ENCODE measurements at places on chromosomes 1 and 21.

DNA sequence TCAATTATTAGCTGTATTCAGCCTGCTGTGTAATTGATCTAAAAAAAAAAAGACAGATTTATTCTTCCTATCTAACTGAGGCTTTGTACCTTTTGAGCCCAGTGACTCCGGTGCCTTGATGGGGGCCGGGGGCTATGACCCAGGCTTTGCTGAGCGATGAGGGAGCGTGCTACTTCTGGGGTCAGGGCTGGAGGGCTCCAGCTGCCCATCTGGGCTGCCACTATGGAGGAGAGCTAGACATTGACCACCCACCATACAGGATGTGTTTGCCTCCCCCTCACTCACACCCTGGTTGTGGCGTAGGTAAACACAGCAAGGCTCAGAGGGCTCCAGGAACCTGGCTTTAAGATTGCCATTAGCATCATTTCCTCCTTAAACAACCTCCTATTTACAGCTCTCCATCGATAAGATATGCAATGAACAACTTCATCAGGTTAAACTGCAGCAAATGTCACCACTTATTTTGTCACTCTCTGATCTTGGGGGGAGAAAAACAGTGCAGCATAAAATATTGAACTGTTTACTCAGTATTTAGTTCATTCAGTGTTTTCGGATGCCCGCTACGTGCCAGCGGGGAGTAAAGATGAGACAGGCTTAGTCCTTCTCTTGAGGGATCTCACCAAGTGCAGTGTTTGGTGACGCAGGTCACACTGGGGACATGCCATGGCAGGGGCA, 231.6 kb downstream of the KIF26B start:
- DNase-seq = no peak

DNA sequence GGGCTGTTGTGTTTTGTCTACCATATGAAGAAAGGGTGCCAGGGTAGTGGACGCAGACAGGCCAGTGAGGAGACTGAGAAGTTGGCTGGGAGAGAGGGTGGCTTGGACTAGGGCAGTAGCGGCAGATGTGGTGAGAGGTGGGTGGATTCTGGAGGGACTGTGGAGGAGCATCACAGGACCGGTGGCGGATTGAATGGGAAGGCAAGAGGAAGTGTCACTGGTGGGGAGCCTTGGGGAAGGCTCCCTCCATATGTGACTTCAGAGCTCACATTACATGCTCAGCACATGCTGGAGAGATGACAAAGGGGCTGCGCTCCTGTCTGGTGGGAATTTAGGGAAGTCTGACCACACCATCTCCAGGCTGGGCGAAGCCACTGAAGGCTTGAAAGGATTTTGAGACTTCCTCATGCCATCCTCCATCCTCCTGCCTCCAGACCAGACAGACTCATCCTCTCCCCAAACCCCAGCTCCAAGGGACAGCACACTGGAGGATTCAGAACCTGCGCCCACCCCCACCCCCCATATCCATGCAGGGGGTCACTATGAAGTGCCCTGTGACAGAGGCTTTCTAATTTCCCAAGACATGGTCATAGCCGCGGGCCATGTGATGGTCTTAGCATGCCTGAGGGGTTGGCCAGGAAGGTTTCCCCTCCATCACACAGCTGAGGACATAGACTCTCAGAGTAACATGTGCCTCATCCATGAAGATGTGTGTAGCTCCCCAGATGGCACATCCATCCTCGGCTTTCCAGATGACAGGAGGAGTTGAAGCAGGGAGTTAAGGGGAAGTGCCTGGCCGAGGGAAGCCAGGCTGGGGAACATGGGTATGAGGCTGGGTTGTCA, 138.8 kb upstream of the WNT4 start:
- no peak for DNase-seq

DNA sequence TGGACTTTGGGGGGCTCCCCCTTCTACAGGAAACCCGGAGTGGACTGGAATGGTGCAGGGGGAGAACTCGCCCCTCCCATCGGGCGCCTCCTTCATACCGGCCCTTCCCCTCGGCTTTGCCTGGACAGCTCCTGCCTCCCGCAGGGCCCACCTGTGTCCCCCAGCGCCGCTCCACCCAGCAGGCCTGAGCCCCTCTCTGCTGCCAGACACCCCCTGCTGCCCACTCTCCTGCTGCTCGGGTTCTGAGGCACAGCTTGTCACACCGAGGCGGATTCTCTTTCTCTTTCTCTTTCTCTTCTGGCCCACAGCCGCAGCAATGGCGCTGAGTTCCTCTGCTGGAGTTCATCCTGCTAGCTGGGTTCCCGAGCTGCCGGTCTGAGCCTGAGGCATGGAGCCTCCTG, at the start of gene TNFRSF14:
Gene TNFRSF14, plus strand, starts transcription at position 95 of the 401 bp plus-strand sequence. Its CDS starts 294 bp downstream, at position 389.
- no peak for DNase-seq

GRCh38 chr1:198901266-198901665, 262.4 kb downstream of the PTPRC start:
- DNase-seq = no peak

GRCh38 chr1:44970317-44970716, 16.1 kb downstream of the EIF2B3 start:
- no peak for DNase-seq

DNA sequence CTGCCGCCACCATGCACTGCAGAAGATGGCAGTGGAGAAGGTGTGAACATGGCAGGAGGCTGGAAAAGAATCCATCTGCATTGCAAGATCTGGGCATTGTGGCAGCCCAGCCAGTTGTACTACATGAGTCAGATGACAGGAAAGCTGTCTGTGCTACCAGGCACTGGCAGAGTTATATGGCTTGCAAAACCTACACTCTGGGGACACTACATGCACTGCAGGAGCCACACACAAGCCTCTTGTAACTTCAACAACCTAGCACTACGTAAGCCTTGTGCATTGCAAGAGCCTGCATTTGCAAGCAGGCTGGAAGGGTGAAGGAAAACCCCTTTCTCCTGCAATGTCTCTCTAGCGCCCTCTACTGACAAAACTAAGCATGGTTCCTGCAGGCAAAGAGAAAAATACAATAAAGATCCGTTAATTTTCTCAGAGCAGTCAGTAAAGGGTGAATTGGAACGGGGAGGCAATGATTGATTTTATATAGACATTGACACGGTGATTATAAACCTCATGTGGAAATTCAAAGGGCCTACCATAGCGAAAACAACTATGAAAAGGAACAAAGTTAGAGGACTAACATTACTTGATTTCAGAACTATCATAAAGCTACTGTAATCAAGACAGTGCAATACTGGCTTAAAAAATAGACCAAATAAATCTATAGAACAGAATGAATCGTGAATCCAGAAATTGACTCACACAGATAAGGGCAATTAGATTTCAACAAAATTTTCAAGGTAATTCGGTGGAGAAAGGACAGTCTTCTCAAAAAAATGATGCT, 26.2 kb upstream of the DYNLT5 start:
- peak; percentile 58 for DNase-seq

DNA sequence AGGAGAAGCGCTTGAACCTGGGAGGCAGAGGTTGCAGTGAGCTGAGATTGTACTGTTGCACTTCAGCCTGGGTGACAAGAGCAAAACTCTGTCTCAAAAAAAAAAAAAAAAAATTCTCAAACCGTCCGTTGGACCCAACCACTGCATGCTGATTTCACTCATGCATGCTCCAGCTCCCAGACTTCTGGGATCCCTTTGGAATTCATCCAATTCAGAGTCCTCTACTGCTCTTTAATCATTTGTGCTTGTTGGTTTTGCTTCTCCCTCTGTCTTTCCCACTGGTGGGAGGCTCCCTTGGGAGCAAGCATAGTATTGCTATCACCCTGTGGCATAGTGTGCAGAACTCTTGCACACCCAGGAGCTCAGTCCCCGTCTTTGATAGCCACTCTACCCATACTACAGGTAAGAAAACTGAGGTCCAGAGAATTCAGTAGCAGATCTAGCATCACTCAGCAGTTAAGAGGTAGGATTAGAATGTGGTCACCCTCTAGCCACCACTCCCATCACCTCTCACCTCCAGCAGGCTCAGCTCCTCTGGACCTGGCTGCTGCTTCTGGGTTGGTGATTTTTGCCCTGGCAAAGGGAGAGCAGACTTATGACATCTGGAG, 3.1 kb upstream of the LMNA start:
- no peak for DNase-seq

Measured in NCI-H1105 treated with DMSO at 0.1 percent for 48 hours (cell line).